Hematopoietic multipotent progenitor cell treated with erythropoietin and hydrocortisone succinate and interleukin-3 and kit ligand, for 6 days (in vitro differentiated cells): ENCODE measurements at places on chromosomes 7 and 10.

GRCh38 chr10:47253651-47254375, 46.2 kb upstream of the GDF10 start:
- DNase-seq, result no peak

DNA sequence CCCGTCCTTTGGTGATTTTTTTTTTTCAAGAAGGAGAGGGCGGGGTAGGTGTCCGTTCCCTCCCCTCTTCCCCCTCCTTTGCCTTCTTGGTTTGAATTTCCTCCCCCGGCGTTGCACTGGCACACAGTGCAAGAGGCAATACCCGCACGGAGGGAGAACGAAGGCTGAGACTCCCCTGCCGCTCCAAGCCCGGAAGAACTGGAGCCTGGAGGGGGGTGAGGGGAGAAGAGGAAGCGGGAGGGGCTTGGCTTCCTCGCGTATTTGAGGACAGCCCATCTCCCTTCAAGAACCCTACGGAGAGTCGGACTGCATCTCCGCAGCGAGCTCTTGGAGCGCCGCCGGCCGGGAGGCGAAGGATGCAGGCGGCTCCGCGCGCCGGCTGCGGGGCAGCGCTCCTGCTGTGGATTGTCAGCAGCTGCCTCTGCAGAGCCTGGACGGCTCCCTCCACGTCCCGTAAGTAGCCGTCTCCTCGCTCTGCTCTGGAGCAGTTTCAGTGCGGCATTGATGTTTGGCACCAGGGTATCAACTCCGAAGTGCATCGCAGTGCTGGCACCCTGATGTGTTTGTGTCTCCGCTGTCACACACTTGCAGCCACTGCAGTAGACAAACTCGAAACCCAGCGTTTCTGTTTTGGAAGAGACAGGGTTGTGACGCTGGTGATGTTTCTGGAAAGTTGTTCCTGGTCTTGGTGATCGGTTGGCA, at the start of gene CNTNAP2:
Gene CNTNAP2 (plus strand): TSS at position 281 of the 702 bp plus-strand sequence. CDS start 76 bp downstream, at position 357.
- DNase-seq, result peak; percentile 3

GRCh38 chr7:36116347-36117202, 36.5 kb upstream of the EEPD1 start:
- no peak for DNase-seq

DNA sequence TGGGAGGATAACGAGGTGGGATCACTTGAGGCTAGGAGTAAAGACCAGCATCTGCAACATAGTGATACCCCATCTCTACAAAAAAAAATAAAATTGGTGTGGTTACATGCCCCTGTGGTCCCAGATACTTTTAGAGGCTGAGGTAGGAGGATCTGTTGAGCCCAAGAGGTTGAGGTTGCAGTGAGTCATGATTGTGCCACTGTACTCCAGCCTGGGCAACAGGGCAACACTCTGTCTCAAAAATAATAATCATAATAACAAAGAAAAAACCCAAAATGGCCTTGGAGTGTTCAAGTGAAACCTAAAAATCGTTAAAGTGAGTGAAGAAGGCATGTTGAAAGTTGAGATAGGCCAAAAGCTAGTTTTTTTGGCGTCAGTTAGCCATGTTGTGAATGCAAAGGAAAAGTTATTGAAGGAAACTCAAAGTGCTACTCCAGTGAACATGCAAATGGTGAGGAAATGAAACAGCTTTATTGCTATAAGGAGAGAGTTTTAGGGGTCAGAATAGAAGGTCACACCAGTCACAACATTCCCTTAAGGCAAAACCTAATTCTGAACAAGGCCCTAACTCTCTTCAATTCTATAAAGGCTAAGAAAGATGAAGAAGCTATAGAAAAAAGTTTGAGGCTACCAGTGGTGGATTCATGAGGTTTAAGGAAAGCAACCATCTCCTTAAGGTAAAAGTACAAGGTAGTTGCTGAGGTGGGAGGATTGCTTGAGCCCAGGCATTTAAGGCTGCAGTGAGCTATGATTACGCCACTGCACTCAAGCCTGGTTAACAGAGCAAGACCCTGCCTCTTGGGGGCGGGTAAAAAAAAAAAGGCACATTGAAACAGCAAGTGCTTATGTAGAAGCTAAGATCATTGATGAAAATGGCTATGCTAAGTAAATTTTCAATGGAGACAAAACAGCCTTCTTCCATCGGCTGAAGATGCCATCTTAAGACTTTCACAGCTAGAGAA, 45.4 kb upstream of the STOX1 start:
- DNase-seq, result no peak

DNA sequence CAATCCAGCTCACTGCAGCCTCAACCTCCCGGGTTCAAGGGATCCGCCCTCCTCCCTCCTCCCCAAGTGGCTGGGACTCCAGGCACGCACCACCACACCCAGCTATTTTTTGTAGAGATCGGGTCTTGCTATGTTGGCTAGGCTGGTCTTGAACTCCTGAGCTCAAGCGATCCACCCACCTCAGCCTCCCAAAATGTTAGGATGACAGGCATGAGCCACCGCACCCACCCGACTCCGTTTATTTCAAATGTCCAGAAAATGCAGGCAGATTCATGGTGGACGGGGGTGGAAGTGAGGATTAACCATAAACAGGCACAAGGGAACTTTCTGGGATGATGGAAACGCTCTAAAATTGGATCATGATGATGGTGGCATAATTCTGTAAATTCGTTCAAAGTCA, 84.5 kb upstream of the DNAAF5 start:
- DNase-seq, result no peak

GRCh38 chr7:71976645-71977044, 435.5 kb downstream of the CALN1 start:
- DNase-seq, result no peak

DNA sequence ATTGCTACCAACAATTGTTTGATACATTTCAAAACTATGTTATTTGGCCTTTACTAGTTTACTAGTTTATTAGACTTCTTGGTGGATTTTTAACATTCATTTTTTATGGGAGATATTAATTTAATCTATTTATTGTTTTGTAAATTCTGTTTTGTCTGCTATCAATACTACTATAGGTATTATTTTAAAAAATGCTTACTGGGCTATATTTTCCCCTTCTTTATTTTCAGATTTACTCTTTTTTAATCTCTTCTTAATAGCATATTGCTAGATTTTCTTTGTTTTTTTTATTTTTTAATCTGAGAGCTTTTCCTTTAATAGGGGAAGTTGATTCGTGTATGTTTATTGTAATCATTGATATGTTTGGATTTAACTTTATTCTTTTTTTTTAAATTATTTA, 147.5 kb downstream of the CDK14 start:
- no peak for DNase-seq

- no peak for DNase-seq
Observed at GRCh38 chr7:13174991-13175390, 487.6 kb downstream of the ARL4A start.
